ENCODE measurements at places on chromosomes 7 and 10.
A peak's percentile ranks its signal among the peaks of the same experiment; 100 is the strongest.

- DNase-seq: no peak
Measured at GRCh38 chr10:122304054-122304579, 33.0 kb downstream of the BTBD16 start.

GRCh38 chr10:48457949-48458661 is 146.8 kb downstream of the ARHGAP22 start:
- DNase-seq: no peak

DNA sequence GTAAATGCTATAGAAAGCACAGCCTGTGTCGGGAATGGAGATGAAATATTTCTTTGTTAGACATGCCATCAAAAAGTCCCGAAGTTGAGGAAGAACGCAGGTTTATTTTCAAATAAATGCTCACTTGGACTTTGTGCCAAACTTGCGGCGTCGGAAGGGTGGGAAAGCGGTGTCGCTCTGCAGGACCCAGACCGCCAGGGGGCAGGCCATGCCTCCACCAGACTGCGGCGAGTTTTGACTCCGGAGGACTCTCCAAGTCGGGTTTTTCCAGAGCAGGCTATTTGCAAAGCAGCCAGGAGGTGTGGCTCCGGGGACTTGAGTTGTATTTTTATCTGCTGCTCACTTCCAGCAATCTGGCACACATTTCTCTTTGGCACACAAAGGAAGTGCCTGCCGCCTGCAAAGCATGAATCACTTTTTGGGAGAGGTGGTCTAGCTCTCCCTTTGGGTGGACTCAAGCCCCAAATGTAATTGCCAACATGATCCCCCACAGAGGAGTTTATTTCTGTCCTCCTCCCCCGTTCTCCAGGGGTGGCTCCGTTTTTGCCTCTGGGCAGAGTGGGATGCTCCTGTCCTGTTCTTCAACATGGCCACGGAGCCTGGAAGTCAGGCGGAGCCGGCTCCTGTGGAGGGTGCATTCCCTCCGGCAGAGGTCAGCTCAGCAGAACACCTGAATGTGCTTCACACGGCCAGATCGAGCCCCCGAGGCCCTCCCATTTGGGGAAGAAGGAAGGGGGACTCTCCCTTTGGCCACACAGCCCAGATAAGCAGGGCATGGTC is 82.3 kb upstream of the GPR26 start:
- DNase-seq: peak; percentile 4

- no peak for DNase-seq
Measured at GRCh38 chr7:117828825-117829224, 44.4 kb downstream of the CTTNBP2 start.

GRCh38 chr7:38694326-38694725 is 63.2 kb upstream of the AMPH start:
- no peak for DNase-seq

DNA sequence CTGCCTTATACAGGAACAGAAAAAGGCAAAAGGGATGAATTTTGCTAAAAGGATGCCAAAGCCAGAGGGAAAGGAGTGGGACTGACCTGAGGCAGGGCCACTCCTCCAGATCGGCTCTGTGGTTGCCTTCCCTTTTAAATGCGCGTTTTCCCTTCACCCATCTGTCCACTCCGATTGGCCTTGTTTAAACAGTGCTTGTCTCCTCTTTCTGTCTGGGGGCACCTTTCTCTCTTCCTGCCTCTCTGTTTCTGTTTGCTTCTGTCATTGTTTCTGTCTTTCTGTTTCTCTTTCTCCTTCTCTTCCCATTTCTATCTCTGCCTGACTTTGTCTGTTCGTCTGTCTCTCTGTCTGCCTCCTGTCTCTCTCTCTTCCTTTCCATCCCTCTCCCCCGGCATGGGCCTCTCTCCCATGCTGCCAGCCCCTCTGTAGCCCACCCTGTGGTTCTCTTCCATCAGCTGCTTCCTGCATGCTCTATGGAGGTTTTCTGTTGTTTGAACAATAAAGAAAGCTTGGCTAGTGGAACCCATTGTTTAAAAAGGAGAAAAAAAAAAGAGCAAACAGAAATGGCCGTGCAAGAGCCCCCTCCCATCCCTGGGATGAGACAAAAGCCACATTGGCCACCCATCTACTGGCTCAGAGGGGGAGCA is 29.5 kb upstream of the HSPB1 start:
- no peak for DNase-seq

DNA sequence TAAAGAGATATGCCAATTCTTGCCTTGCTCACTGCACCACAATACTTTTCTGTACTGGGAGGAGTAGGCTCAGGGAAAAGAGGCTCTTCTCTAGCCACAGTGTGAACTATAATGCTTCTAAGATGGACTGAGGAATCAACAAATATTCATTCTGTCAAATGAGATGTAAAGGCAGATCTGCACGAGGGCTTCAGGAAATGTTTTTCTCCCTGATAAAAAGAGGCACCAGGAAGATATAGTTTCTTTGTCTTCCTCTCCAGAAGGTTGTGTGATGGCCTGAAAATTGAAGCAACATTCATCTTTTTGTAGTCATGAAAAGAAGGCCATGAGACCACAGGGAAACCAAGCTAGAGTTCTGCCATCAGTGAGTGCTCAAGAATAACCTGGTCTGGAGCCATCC is 79.1 kb upstream of the NME8 start:
- DNase-seq: no peak

DNA sequence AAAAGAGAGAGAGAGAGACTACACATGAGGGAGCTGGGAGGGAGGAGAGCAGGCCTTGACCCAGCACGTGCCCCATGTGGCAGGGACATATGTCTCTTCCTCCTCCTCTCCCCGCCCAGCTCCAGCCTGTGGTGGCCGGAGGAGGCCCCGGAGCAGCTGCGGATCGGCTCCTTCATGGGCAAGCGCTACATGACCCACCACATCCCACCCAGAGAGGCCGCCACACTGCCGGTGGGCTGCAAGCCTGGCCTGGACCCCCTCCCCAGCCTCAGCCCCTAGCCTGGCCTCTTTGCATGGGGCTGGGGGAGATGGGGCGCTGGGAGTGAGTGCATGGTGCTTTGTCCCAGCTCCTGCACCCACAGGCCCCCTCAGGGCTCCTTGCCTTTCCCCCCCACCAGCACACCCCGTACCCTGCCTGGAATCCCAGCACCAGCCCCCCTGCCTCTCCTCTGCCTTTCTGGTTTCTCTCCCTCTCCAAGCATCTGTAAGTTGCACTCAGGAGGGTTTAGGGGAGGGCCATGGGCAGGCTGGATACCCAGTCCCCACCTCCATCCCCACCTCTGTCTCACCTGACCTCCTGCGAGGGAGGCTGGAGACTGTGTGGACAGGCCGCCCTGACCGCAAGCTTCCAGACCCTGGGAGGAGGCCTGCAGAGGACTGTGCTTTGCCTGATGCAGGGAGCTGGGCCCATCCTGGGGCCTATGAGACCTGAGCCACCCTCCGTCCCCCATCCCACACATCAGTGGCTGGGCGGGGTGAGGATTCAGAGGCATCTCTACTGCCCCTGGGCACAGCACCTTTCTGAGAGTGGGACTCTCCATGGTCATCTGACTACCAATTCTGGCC is 4.8 kb downstream of the UPK3B start:
- no peak for DNase-seq

- DNase-seq: no peak
Measured at GRCh38 chr10:62454687-62455397, 80.7 kb downstream of the ZNF365 start.

- peak; percentile 47 for DNase-seq
Measured at GRCh38 chr10:75165684-75166622, 44.6 kb upstream of the VDAC2 start.

DNA sequence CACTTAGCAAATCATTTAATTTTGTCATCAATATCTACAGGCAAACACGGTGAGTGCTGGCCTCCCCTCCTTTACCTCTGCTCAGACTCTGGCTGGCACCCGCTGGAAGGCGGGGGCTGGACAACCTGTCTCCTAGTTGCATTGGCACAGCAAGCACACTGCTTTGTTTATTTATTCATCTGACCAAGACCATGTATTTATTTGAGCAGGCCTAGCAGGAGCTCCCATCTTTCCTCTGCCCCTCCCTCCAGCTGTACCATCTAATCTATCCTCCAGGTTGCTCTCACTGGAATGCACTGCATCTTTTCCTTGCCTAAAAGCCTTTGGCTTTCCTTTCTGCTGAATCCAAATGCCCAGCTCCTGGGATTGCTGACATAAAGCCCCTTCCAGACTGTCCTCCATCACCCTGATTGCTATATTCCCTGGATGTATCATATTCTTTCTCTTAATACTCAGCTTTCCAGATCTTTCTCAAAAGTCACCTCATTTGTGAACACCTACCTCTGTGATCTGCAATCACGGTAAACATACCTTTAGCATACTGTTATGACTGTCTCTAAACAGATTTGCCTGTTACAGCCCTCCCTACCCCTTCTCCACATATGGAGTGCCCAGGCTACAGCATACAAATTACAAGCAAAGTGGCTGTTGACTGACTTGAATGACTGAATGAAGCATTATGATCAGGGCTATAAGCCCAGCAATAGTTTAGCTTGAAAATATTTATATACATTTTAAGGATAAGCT is 9.6 kb downstream of the ELMO1 start:
- no peak for DNase-seq
